Stimulated activated CD4-positive, alpha-beta T cell treated with anti-CD3 and anti-CD28 coated beads, Interleukin-1b, Interleukin-23, amount 100 ng/mL, for 4 hours (primary cell): ENCODE measurements at places on chromosomes 3 and 15.

DNA sequence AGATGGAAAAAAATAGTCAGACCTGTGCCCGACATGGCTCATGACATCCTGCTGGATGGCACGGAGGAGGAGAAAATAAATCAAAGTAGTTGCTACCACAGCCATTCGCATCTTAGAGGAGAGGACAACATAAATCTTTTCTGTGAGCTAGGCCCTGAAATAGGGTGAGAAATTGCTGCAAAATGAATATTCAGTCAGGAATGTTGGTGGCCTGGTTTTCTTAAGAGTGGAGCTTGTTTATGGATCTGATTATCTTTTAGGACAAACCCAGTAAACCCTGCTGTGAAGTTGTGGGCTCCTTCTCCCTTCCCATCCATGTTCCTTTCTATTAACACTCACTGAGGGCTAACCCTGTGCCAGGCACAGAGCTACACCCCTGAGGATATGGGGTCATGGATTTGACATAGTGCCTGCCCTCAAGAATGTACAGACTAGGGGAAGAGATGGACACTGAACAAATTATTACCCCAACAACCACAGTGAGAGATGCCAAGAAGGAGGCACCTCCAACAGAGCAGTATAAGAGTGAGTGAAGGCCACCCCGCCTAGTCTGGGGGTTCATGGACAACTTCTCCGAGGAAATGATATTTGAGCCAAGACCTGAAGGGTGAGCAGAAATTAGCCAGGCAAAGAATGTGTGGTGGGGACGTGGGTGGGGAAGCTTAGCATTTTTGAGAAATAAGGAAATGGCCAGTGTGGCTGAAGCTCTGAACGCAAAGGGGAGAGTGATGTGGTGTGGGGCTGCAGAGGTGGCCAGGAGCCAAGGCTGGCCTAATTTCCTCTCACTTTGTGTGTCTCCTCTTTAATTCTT, 68.9 kb upstream of the ARL8B start:
- DNase-seq: no peak

DNA sequence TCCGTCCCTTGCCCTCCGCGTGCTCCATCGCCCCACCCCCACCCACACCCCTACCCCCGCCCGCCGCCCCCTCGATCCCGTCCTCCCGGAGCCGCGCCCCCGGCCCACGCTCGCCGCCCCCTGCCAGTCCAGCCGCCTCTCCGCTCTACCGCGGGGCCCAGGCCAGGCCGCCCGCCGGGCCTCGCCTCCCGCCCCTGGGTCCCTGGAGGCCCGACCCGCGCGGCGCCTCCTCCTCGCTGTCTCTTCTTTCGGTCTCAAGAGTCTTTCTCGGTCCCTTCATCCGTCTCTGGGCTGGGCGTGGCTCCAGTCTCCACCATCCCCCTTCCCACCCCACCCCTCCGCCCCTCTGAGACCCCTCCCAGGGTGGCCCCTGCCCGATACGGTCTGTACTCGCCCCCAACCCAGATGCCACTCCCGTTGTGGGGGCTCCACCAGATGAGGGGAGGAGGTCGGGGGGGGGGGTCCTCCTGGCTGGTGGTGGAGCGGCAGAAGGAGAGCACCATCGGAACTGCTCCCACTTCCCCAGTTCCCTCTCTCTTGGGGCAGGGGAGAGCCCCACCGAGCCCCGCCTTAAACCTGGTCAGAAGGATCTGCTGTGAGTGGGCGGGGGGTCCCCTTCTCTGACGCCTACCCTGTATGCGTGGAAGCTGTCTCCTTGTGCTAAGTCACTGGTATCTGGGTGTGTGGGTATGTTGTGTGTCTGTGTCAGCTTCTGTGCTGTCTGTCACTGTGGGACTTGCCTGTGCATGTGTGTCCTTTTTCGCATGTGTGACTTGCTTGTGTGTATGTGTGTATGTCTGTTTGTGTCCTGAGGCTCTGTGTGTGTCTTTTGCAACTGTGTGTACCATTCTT, 1.0 kb downstream of the PRKCD start:
- peak; percentile 37 for DNase-seq

DNA sequence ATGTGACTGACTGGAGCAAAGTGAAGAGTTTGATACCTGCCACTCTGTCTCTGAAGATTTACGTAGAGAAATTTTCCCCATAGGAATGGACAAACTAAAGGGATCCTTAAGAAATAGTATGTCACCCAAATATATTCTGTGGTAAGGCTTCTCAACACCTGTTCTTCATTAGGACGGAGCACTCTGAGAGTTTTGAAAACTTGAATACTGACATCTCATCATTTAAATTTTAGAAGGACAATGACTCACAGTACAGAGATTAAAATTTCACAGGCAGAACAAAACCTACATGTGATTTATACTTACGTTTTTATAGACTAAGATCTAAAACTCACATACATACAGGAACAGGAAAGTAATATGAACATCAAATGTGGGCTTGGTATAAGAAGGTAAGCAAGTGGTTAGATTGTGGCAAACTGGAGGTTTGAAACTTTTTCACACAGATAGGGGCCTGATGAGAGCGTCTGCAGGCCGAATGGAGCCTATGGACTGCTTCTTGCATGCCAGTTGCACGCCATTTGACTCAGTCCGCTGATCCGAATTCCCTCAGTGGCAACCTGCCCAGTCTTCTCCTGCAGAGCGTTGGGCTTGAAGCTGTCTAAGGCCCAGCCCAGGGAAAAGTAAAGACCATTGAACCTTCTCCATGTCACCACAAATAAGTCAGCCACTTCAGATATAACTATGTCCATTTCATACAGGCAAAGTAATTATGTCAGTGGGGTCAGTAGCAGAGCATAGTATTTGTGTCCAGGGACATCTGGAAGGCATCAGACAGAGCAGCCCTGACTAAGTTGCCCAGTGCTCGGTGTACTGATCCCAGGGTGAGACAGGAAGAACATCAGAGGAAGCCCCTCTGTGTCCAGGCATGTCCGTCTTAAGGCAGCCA, 45.7 kb downstream of the ZBTB38 start:
- DNase-seq: no peak

GRCh38 chr3:161598639-161599038, 102.0 kb downstream of the OTOL1 start:
- no peak for DNase-seq

DNA sequence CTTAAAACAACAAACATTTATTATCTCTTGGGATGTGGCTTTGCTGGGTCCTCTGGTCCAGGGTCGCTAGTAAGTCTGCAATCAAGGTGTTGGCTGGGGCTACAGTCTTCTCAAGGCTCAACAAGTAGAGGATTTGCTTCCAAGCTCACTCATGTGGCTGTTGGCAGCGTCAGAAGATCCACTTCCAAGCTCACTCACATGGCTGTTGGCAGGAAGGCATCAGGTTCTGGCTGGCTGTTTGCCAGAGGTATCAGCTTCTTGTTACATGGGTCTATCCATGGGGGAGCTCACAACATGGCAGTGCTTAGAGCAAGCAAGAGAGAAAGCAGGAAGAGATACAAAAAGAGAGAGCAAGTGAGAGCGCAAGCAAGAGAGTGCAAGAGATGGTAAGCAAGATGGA, 15.0 kb upstream of the BNC1 start:
- no peak for DNase-seq

- no peak for DNase-seq
Measured at GRCh38 chr3:195929452-195929851, 21.1 kb upstream of the TNK2 start.

DNA sequence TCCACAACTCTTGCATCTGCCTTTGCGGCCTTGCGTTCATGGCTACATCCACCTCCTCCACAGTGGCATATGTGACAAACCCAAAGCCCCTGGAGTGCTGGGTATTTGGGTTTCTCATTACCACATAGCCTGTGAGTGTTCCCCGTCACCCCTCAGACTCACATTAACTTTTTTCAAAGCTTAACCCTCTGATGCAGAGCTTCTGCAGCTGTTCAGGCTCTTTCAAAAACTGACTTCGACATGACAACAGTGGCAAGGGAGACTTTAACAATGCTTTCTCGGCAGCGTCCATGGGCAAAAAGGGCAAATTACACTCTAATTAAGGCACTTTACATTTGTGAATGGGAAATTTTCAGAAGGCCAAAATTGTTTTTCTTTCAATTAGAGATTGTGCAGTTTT, 343.2 kb downstream of the UNC13C start:
- no peak for DNase-seq

GRCh38 chr3:13263770-13264467, 156.2 kb downstream of the NUP210 start:
- no peak for DNase-seq

GRCh38 chr3:145692751-145693150, 468.2 kb downstream of the PLOD2 start:
- no peak for DNase-seq

GRCh38 chr3:71168880-71169411, 414.6 kb downstream of the FOXP1 start:
- no peak for DNase-seq

DNA sequence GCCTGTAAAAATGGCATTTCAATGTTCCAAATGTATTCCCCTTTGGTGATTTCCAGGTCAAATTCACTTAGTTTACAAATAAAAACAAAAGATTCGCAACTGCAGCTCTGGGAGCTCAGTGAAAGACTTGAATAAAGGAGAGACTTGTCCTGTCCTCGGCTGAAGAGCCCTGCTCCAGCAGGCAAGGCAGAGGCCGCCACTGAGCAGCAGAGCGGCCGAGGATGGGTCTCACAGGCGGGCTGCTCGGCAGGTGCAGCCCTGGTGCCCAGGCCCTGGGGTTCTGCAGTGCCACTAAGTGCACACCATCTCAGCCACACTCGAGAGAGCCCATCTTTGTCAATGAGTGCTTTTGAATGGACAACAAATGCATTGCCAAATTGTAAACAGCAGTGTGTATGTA, 856.2 kb downstream of the AGBL1 start:
- DNase-seq: no peak

- DNase-seq: no peak
Measured at GRCh38 chr15:96521386-96521785, 190.9 kb downstream of the NR2F2 start.

DNA sequence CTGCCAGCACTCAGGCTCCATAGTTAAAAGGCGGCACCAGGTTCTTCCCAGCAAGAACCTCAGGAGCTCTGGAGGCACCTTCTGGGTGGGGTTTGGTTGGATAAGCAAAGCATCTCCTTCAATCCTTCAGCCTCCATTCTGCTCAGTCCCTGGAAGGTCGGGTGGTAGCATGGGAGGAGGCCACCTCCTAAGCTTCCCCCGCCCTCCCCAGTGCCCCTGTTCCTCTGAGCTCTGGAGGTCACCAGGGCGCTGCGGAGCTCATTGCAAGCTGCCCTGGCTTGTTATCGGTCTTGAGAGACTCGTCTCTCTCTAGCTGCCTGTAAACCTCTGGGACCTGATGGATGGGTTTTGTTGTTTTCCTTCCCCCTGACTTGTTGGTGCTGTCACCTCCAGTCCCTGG, 124.8 kb downstream of the RPLP1 start:
- DNase-seq: no peak

GRCh38 chr15:81301815-81302399, 22.0 kb downstream of the STARD5 start:
- no peak for DNase-seq

DNA sequence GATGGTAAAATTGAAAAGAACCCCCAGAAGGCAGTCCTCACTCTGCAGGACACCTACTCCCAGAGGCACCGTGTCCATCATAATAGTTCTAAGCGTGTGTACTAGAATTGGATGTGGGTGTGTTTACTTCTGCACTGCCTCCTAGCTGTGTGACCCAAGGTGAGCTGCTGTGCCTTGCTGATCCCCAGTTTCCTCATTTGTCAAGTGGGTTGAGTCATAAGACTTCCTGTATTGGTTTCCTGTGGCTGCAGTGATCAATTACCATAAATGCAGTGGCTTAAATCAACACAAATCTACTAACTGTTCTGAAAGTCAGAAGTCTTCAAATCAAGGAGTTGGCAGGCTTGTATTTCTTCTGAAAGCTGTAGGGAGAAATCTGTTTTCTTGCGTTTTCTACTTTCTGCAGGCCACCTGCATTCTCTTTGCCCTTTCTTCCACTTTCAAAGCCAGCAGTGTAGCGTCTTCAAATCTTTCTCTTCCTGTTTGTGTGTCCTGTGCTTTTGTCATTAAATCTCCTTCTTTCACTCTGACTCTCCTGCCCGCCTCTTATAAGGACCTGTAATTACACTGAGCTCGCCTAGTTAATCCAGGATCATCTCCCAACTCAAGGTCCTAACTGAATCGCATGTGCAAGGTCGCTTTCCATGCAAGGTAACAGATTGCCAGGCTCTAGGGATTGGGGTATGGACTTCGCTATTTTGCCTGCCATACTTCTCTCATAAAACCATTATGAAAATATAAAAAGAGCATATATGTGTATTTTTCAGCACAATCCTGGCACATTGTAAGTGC, 59.0 kb downstream of the RORA start:
- DNase-seq: peak; percentile 5

DNA sequence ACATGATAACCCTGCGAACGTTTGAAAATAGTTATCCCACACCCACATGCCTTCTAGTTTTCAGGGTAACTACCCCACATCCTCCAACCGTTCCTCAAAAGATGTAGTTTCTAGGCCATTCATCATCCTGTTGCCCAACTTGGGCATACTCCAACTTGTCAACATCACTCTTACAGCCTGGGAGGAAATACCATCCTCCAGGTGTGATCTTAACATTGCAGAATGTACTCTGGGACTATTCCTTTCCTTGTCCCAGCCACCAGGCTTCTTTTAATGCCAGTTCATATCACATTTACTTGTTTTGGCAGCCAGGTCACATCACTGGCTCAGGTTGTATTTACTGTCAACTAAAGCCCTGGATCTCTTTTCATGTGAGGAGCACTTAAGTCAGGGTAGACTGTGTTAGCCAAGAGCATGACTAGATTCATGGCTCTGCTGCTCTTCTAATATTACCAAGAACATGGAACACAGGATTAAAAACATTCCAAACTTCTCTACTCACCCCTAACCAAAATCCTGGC, 4.0 kb upstream of the DENND6A start:
- DNase-seq: no peak

- no peak for DNase-seq
Measured at GRCh38 chr15:42742149-42742548, 5.2 kb upstream of the CDAN1 start.

DNA sequence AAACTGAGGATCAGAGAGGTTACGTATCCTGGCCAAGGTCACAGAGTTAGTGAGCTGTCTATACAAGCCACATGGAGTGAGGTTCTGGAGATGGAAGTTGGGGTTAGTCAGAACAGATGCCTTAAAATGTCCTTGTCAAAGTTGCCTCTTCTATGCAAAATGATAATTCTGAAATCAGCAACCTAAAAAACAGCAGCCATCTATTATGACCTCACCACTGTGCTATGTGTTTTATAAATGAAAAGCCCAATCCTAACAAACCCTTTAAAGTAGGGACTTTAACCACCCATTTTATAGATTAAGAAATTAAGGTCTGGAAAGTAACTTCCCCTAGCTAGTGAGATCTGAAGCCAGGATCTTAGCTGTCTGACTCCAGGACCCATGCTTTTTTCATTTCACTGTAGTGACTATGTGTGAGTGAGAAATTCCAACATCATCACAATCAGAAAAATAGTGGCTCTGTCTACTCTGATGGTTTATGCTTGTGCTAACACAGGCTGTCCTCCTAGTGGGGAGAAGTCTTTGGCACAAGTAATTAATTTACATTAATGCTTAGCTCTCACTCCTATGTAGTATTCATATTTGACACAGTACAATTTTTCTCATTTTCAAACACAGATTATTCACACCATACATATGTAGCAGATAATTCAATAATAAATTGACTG, 143.6 kb downstream of the ANO10 start:
- DNase-seq: no peak

GRCh38 chr15:63463793-63464192, 40.6 kb upstream of the USP3 start:
- DNase-seq: no peak
